ENCODE measurements at places on chromosomes 4 and X.

- DNase-seq = no peak
These were observed 735.1 kb upstream of the LCORL start for GRCh38 chr4:18756671-18757070.

DNA sequence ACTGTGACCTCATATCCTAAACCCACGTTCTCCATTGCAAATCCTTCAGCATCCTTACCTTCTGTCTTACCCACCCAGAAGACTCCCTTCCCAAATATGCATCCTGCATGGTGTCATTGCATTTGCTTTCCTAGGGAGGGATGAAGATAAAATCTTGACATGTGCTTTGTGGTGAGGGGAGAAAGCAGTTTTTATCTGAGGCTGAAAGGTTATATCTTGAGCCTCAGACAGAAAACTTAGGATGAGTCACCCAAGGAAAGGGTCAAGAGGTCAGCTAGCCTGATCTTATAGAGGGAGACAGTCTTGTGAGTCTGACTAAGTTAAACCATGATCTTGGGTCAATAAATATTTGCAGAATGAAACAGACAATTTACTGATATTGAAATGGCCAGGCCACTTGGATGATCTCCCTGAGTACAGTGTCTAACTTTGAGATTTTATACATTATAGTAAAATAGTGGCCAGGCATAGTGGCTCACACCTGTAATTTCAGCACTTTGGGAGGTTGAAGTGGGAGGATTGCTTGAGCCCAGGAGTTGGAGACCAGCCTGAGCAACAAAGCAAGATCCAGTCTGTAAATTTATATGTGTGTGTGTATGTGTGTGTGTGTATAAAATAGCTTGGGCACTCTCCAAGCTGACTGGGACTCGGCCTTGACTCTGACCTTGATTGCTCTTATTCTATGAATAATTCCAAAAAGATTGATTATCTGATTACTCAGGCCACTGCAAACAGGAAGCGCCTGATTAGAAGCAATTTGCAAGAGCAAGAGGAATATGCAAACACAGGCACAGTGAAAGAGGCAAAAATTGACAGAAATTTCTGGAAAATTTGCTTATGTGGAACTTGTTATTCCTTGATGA lies 15.4 kb upstream of the FAM9C start:
- DNase-seq = no peak

- no peak for DNase-seq
These were observed 54.3 kb downstream of the SLIT2 start for GRCh38 chr4:20305976-20306375.

- no peak for DNase-seq
These were observed 1390.9 kb downstream of the C4orf33 start for GRCh38 chr4:130486841-130487240.

- DNase-seq = no peak
These were observed 67.1 kb upstream of the HGFAC start for GRCh38 chr4:3374667-3375066.

- no peak for DNase-seq
These were observed 215.5 kb downstream of the SLC39A8 start for GRCh38 chr4:102129810-102130209.

DNA sequence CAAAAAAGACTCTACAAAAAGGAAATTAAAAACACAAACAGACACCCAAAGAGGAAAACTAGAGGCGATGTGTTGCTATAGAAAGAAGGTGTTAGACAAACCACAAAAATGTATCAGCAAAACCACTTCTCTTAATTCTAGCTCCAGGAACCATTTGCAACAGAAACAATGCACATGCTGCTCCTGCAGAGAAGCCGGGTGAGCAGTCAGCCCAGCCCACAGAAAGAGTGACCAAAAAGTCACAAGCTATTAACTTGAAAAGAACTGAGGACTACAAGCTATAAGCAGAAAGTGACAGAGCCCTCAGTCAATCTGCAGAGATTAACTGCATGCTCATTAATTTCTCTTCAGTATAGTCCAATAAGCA lies 96.2 kb upstream of the KLHL13 start:
- no peak for DNase-seq

DNA sequence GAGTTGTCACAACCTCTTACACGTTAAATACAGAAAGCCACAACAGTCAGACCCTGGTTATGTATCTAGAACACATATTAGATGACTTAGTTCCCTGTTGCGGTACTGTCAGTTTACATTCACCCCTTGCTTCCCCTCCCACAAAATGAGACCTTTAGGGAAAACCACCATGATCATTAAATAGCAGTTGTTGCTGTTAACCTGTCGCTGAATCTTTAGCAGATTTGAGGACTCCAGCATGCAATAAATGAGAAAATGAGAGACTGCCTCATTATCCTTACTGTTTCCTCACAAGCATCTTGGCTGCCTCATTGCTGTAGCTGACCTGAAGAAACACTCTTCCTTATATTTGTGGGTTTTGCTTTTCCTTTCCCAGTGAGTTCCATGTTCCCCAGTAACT lies 77.8 kb downstream of the HOPX start:
- DNase-seq = no peak

DNA sequence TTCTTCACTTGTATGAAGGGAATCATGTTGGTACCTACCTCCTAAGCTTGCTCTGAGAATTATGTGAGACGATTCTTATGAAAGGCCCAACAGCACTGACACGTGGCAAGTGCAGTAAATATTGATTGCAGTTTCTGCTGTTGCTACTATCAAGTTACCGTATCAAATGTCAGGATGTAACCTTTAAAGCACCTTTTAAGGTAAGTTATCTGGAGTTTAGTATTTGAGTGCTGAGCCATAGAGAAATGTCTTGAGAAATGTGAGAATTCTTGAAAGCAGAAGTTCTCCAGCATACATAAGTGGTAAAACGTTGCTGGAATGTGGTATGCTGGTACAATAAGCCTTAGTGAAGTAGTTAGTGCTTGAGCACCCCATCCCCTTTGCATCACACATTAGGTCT lies 90.4 kb downstream of the PHOX2B start:
- no peak for DNase-seq

GRCh38 chrX:69158166-69158980 lies 6.9 kb downstream of the PJA1 start:
- DNase-seq = peak; percentile 44

GRCh38 chr4:166501941-166502382 lies 628.9 kb downstream of the TLL1 start:
- no peak for DNase-seq

- DNase-seq = no peak
These were observed 36.3 kb upstream of the PDLIM5 start for GRCh38 chr4:94415448-94415847.

- DNase-seq = no peak
These were observed 65.4 kb downstream of the NKX6-1 start for GRCh38 chr4:84433633-84434222.

DNA sequence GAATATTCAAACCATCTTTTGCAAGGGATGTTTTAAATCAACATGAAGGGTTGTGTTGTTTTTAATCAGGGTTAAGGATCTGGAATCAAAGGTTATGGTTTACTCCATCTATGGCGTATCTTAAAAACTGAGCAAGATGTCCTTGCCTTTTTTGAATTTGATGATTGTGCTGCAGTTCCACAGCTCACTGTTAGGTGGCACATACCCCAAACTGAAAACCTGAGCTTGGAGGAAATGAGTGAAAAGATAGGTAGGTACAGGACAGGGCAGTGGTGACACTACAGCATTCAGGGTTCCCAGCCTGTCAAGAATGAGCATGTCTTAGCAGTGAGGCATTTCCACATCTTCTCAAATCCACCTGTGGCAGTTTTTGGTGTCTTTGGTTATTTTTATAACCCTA lies 13.1 kb upstream of the EOLA1 start:
- DNase-seq = peak; percentile 47

- DNase-seq = no peak
These were observed 14.4 kb downstream of the STK26 start for GRCh38 chrX:132037479-132037993.

GRCh38 chrX:101057093-101057714 lies 5.3 kb upstream of the TRMT2B start:
- no peak for DNase-seq

DNA sequence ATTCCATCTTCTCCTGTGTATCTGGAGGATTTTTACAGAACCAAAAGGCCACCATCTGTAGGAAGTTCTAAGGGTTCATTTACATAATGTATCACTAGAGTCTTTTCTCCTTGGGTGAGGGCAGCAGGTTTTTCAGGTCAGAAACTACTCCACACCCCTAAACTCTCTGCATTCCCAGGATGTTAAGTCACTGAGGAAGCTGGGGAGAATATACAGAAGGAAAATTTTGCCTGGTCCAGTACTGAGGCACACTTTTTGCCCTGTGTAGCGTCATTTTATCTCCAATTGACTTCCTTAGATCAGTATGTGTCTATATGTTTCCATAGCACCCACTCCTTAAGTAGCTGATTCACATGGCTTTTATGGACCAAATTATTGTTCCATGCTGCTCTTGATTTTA lies 17.0 kb downstream of the XKRX start:
- no peak for DNase-seq

DNA sequence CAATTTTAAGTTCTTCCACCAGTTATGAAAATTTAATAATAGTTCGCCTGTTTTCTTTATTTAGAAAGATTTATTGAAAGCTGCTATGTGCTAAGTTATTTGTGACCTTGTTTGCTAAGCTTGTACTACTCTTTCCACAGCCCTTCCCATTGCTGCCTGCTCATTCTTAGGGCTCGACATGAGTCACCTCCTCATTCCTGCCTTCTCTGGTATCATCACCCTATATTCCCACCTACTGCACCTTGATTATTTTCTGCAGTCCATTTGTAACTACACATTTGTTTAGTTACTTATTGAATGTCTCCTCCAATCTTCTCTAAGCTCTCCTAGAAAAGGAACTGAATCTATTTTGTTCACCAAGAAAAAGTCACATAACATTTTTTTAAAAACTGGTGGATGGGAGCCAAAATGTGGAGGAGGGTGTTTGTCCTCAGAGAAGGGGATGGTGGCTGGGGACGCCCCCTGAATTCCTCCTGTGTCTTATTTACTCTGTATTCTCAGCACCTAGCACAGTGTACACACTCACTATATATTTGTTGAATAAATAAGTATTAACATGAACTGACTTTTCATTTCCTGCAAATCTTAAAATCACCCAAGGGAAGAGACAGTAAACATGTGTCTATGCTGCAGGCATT lies 3.7 kb upstream of the RAB9A start:
- DNase-seq = no peak

DNA sequence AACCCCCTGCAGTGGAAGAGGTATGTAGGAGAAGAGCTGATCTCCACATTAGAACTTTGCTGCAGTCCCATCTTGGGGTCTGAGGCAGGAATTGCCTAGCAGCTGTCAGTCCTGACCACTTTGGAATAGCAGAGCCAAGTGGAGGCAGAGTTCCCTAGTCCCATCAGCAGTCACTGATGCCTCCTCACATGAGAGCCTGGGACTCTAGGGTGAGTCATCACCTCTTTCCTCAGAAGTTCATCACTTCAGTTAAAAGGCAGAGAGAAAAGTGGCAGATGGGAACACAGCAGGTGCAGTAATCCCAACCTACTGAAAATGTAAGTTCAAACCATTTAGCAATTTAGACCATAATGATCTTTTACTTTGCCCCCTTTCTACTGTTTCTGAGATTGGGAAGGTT lies 73.9 kb upstream of the MED14 start:
- no peak for DNase-seq

DNA sequence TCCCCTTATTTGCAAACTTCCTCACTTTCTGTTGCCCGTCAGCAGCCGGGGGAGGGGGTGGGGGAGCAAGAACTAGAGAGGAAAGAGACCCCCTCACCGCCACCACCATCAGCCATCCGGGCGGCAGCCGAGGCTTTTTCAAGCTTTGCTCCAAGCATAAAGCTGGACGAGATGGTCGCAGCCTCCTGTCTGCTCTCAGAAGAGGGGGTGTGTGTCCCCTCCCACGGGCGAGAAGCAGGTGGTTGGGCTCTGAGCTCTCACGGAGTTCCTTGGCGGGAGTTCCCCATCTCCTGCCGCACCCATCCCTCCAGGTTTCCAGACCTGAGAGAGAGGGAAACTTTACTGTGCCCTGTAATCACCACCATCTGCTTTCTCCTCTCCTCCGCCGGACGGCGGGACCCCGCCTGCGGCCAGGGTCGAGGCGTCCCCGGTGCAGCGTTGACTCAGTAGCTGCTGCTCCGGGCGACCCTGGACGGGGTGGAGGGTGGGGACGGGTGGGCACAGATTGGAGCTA lies 4.7 kb upstream of the ARX start:
- DNase-seq = no peak

GRCh38 chr4:36211084-36211483 lies 33.2 kb downstream of the ARAP2 start:
- no peak for DNase-seq

- DNase-seq = no peak
These were observed 36.5 kb upstream of the IL15 start for GRCh38 chr4:141599853-141600252.

GRCh38 chr4:7191546-7192251 lies 639 bp upstream of the SORCS2 start:
- no peak for DNase-seq

GRCh38 chr4:140344621-140345020 lies 28.8 kb upstream of the SCOC start:
- DNase-seq = no peak

- DNase-seq = no peak
These were observed 95.5 kb downstream of the CASK start for GRCh38 chrX:41827886-41828285.

DNA sequence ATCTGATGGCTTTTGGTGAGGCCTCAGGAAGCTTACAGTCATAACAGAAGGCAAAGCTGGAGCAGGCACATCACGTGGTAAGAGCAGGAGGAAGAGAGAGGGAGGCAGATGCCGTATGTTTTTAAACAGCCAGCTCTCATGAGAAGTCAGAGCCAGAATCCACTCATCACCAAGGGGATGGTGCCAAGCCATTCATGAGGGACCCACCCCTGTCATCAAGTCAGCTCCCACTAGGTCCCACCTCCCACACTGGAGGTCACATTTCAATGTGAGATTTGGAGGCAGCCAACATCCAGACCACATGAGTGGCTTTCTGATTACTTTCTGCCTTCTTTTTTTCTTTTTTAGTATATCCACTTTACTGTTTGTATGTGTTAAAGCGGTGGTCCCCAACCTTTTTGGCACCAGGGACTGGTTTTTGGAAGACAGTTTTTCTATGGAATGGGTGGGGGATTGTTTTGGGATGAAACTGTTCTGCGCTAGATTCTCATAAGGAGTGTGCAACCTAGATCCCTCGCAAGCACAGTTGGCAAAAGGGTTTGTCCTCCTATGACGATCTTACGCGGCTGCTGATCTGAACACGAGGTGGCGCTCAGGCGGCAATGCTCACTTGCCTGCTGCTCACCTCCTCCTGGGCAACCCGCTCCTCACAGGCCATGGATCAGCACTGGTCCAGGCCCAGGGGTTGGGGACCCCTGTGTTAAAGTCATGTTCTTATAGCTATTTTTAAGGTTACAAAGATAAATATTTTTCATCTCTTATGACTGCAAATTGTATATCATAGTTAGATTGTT lies 61.7 kb downstream of the SLIT2 start:
- no peak for DNase-seq

- DNase-seq = no peak
These were observed 54.6 kb upstream of the RAPGEF2 start for GRCh38 chr4:159048166-159048886.

DNA sequence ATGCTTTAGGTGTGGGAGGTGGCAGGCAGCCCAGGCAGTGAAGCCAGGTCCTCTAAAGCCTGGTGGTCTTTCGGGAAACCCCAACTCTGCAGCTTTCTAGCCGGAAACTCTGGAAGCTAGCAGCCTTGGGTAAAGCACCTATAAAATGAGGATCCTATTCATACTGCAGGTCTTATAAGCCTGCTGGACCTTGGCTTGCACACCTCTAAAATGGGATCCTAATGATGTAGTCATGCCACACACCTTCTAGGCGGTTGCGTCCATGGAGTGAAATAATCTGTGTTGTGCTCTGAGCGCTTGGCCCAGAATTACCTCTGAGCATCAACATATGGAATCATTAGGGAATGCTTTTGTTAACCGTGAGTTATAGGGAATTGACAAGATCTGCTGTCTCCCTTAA lies 36.0 kb upstream of the STS start:
- DNase-seq = no peak
